ENCODE measurements at places on chromosomes 6 and 20.

DNA sequence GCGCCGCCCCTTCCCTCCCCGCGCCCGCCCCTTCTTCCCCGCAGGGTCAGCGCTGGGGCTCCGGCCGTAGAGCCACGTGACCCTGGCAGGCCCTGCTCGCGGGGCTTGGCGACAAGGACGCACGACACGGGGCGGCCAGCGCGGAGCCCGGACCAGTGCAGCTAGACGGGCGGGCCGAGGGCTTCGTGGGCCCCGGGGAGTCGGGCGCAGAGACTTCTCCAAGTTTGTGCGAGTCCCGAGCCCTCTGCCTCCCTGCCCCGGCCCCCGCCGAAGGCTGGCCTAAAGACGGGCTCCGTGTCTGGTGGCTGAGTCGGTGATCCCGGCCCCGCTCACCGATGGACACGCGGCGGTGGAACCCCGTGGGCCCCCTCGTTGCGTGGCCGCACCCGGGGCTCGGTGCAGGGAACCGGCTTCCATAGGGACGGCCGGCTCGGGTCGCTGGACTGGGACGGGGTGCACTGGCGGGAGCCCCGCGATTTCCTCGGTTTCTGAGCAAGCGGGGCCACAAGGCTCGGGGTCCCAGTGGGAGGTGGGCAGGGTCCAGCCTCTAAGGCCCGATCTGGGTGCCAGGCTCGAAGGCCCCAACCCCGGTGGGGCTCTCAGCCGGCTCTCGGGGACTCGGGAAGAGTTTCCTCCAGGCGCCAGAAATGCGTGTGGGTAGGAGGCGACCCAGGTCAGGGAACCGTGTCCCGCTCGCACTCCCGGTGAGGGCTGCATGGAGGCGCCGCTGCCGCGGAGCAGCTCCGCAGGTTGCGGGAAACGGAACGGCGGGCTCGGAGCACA lies 452 bp upstream of the GATA5 start:
- DNase-seq, result no peak

DNA sequence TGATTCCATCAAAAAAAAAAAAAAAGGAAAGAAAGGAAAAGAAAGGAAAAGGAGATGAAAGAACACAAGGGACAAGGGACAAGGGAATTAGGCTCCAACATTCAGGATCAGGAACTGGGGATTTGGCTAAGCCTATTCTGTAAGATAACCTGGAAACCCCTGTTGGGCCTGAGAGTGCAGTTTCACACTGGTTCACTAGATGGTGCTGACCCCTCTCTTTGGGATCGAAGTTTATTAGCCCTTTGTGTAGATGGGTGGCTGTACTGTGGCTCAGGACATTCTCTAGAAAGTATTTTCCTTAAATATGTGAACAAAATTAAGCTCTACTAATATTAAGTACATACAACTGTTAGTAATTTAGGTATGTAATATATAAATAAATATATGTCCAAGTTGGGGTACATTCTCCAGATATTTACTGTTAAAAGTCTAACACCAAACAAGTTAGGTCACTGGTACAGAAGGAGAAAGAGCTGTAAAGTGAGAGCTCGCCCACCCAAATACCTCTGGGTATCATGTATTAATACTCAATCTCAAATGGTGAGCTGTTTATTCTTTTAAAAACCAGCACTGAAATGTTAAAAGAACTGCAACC lies 6.3 kb downstream of the OR2A4 start:
- DNase-seq, result peak; percentile 49

DNA sequence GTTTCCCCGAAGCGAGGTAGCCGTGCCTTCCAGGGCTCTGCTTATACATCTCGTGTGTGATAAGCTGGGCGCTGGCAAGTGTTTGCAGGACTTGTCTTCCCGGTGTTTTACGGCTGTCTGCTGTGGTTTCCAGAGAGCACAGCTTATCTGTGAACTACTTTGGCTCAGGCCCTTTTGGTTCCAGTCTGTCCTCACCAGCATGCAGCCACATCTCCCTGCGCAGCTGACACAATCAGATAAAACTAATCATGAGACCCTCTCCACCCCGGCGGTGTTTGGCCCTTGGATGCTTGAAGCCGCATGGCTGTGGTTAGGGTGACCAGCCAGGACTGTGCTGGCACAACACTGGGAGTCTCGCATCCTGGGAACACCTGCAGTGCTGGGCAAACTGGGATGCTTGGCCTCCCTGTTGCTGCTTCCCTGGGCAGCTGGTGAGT lies 241.8 kb upstream of the FOXQ1 start:
- DNase-seq, result no peak

- DNase-seq, result no peak
Measured at GRCh38 chr6:72421387-72421786, 200.5 kb upstream of the KCNQ5 start.

GRCh38 chr20:41300383-41300782 lies 17.1 kb downstream of the ZHX3 start:
- DNase-seq, result no peak

DNA sequence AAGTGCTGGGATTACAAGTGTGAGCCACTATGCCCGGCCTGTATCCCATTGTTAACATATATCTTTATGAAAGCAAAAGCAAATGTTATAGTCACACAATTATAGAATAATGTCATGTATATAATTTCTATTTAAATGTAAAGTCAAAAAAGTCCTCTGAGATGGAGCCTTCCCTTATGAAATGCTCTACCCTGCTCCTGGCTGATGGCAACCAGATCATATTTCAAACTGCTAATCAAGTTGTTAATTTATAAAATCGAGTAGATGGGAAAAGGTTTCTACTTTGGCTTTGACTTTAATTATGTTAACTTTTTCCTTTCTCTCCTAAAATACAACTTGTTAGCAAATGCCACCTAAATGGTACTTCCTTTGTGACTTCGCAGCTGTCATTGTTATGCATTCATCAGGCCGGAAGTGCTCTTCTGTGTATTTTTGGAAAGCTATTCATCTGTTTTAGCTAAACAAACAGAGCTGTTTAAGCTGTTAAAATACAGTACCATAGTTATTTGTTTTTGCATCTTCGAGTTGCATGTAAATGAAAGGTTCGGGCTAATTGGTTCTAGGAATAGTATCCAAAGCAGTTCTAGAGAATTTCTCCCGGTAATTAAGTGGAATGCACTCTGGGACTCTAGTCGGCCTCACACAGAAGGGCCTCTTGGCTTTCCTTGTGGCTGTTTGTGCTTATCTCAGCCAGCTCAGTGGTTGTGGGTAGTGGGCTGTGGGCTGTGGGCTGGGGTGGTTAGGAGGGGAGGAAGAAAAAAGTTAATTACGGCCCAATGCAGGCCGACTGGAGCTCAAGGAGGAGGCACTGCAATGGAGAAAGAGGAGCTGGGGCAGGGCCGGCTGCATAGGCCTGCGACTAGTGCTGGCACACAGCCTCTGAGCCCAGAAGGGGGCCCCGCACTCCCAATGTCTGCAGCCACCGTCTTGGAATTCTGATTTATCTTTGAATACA lies 34.8 kb downstream of the SLC35D3 start:
- DNase-seq, result no peak

- no peak for DNase-seq
Measured at GRCh38 chr20:19498756-19499155, 259.3 kb upstream of the RIN2 start.

GRCh38 chr6:97240222-97240621 lies 42.8 kb downstream of the MMS22L start:
- no peak for DNase-seq

- peak; percentile 79 for DNase-seq
Measured at GRCh38 chr6:11714116-11714797, 64.3 kb downstream of the ADTRP start.

DNA sequence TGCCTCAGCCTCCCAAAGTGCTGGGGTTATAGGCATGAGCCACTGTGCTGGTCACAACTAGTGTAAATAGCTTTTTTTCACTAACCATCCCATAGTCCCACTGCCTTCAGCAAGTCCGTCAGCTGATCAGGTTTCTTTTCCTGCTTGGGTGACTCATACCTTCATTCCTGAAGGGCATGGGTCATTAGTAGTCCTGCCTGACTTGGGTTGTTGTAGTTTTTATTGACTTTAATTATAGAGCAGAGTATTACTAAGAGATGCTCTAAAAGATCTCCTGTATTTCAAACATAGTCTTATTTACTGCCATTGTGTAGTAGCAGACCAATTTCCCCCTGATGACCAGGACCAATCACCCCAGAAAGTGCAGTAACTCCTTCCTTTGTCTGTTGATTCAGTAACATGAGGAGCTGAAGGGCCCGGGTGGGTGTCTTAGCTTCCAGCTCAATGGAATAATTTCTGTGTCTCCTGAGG lies 25.8 kb downstream of the HLA-C start:
- DNase-seq, result no peak

DNA sequence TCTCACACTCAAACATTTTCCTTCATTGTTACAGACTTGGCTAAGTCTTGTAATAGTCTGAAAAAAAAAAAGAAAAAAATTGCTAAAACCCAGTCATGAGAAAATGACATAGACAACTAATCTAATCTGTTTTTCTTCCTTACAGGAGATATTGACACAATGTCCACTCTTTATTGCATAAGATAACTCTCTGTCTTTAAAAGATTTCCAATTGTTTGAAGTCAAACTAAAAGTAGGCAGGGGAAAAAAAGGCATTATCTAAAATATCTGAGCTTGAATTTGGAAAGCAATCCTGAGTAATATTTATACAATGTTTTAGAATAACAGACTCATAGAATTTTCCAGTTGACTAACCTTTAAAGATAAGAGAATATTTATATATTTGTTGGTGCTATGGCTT lies 233.0 kb upstream of the CEP162 start:
- DNase-seq, result no peak

DNA sequence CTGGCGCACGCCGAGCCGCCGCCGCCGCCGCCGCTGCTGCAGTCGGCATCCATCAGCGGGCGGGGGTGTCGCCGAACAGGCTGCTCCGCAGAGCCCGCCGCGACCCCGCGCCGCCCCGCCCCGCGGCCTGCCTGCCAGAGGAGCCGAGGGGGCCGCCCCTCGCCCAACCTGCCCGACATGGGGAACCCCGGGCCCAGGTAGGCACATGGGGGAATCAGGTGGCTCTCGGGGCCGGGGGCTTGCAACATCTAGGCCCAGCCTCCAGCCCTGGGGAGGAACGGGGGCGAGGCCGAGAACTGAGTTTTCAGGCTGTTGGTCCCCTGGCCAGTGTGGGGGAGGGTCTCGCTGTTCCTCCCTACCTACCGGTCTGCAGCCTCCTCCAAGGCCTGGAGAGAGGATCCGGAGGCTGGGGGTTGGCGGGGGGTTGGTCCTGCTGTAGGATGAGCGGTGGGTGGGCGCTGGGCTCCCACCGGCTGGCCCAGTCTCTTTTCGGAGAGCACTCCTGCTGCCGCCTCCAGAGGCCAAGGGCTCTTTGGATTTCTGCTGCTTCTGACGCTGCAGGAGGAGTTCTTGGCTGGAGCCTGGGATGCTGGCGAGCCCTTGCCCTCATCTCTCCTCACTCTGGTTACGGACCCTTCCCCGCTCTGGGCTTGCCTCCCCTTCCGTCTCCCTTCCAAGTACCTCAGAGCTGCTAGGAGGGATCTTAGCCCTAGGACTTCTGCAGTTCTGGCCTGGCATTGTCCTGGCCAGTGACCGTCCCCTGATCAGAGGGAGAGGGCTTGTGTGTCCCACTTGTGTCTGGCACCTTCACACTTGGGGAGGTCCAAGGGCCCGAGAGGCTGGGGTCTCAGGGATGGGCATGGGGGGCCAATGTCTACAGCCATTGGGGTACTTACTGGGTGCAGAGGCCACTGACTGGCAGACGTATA lies at the start of gene EPB41L1:
TSS of gene EPB41L1 (plus strand) at position 41 of the 929 bp plus-strand sequence. CDS start 19,038 bp downstream, outside the sequence.
- no peak for DNase-seq

- no peak for DNase-seq
Measured at GRCh38 chr20:64216036-64216435, 39.5 kb upstream of the PCMTD2 start.

DNA sequence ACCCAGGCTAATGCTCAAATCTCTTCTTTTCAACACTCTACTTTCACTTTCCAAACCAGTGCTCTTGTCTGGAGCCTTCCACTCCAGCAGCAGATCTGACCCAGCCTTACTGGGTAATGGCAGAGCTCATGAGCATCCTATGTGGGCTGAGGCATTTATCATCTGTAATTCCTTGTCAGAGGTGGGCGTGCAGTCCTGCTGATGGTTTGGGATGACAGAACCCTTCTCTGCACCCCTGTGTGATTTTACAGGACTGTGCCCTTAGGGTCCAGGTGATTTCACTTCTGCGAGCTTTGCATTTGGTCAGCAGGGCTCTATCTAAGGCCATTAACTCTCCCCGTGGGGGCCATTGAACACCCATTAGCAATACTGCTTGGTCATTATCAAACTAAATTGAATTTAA lies 55.4 kb downstream of the LAMA4 start:
- no peak for DNase-seq

DNA sequence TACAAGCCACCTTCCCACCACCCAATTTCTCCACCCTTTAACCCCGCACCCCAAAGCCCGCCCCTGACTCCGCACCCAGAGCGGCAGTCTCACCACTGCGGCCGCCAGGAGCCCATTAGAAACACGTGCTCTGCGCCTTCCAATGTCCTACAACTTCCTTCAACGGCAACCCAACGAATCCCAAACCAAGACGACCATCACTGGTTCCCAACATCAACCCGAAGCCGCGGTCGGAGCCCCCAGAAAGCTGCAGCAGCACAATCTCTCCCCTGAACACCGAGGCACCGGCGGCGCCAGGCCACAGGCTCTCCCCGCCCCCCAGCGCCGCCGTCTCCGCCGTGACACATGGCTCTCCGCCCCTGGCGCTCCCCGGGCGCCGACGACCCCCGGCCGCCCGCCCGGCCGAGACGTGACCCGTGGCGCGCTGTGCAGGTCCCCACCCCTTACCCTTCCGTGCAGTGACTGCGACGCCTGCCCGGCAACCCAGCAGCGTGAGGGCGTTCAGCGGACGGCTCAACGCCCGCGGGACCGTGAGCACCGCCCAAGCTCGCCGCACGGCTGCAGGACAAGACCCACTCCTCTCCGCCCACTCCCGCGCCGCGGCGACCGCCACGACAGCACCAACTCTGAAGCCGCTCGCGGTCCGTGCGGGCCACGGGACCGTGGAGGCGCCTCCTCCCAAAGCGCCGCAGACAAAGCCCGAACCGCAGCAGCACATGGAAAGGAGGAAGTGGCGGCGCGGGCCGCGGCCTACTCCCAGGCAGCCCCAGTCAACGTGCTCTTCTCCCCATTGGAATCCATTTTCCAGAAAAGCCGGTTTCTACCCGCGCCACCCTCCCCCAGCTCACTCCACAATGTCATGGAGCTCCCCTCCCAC lies 551 bp downstream of the SYNCRIP start:
- peak; percentile 62 for DNase-seq
